NCI-H146 (cell line): ENCODE measurements at places on chromosomes 13 and 19.

- no peak for DNase-seq
Measured at GRCh38 chr13:43551897-43552456, 234.8 kb downstream of the ENOX1 start.

DNA sequence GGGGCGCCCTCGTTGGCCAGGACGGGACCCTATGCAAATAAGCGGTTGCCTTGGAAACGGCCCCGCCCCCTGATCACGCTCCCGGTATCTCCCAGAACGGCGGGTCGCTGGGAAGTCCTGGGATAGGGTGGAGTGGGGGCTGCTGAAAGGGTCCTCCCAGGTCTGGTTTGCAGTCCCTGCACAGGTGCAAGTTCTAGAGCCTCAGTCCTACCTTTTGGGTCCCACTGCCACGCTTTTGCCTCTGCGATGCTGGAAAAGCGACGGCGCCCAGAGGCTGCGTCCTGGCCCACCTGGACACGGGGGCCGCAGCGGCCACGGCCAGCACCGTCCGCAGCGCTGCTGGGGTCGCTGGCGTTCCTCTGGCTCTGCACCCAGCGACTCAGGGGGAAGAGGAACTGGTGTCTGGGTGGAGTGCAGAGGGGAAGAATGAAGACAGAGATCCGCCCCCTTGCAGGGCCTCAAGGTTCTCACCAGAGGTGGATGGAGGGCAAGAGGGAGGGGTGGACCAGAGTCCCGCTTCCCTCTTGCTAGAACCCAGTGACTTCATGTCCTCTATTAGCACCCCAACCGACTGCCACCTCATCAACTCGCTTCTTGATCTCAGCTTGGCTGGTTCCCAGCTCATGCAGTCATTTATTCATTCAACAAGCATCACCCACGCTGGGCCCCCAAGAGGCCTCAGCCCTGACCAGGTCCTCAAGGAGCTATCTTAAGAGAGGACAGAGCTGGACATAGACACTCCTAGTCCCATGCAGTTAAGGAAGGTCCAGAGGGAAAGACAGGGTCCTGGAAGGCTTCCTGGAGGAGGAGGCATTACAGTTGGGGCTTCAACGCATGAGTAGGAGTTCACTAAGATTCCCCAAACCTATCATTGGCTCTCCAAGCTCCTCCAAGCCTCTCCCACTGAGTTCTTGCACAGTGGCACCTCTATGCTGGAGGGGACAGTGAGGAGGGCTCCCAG lies at the start of gene LRRC25:
Gene LRRC25, minus strand, starts transcription at position 381 of the 961 bp plus-strand sequence. CDS start 659 bp downstream, outside the sequence.
- DNase-seq: peak; percentile 29

DNA sequence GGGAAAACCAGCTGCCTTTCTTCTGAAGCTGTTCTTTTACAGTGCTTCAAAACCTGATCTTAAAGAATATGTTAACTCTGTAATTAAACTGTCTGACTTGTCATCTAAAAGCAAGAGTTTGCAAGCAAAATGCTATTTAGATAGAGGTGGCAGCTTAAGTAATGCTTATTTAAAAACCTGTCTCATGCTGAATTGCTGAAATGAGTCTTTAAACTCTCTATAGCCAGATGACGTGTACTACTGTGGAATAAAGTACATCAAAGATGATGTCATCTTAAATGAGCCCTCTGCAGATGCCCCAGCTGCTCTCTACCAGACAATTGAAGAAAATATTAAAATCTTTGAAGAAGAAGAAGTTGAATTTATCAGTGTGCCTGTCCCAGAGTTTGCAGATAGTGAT lies 22.9 kb downstream of the ITM2B start:
- no peak for DNase-seq

- DNase-seq: peak; percentile 94
Measured at GRCh38 chr19:39704181-39705044, at the start of gene LGALS14. Gene LGALS14 (plus strand): TSS chr19:39704481. CDS start chr19:39704529, 48 bp downstream.

DNA sequence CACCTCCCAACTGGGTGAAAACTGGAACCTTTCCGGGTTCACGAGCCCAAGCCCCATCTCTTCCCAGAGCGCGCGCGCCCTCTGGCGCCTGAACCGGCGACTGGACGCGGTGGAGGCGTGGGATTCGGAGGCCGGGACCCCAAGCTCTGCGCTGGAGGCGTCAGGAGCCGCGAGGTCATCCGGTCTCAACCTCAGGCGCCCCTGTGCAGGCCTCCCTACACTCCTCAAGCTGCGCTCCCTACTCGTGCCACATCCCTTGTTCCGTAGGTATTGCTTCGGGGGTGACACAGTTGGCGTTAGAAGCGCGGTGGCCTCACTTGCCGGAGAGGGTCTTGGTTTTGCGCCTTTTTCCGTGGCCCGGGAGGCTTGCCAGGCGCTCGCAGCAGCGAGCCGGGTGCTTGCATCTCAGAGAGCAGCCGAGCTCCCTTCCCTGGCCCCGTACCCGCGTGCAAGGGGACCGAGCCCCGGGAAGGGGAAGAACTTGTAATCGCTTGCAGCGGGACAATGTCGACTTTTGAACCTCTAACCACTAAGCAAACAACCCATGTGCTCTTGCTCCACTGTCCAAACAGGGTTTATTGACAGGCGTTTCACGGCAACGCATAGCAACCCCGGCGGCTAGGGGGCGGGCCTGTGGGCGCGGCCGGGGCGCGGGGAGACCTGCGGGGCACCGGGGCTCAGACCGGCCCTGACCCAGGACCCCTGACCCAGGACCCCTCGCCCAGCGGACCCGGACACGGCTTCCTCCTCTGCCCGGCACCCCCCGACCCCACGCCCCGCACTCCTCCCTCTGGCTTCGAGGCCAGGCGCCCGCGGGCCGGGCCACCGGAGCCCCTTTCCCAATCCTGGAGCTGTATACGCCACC lies 8.5 kb downstream of the CDX2 start:
- DNase-seq: peak; percentile 27

GRCh38 chr19:50931023-50931422 lies 19.8 kb upstream of the KLK4 start:
- no peak for DNase-seq

GRCh38 chr19:2993579-2993978 lies 16.2 kb downstream of the TLE6 start:
- DNase-seq: no peak

DNA sequence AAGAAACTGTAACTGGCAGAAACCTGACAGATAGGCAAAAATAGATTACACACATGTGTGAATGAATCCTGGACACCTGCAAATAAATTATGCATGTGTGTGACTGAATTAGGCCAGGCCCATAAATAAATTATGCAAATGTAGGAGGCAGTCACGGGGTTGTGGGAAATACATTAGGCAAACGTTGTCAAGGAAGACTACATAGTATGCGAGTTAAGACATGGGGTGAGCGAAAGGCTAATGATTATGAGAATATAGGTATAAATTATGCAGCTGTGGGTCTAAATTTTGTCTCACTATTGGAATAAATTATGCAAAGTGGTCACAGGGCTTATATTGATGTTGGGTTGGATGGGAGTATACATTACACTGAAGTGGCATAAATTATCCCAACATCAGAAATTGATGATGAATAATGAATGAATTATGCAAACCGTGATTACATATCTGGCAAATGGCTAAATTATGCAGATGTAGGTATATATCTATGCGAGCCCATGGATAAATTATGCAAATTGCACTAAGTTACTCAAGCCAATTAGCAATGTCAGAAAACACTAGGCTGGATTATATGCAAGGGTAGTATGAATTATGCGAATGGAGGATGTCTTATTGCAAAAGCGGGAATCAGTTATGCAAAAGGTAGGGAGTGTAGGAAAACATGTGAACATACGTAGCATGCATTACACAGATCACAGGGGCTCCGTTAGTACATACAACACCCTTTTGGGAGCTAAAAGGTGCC lies 6.8 kb downstream of the SLC8A2 start:
- no peak for DNase-seq

GRCh38 chr13:20219577-20219976 lies 12.5 kb downstream of the GJB6 start:
- DNase-seq: no peak

- no peak for DNase-seq
Measured at GRCh38 chr19:34904664-34905527, 21.8 kb upstream of the ZNF30 start.

- no peak for DNase-seq
Measured at GRCh38 chr13:26604784-26605545, 47.5 kb downstream of the WASF3 start.

- peak; percentile 29 for DNase-seq
Measured at GRCh38 chr13:66353664-66354063, 876.5 kb downstream of the PCDH9 start.

DNA sequence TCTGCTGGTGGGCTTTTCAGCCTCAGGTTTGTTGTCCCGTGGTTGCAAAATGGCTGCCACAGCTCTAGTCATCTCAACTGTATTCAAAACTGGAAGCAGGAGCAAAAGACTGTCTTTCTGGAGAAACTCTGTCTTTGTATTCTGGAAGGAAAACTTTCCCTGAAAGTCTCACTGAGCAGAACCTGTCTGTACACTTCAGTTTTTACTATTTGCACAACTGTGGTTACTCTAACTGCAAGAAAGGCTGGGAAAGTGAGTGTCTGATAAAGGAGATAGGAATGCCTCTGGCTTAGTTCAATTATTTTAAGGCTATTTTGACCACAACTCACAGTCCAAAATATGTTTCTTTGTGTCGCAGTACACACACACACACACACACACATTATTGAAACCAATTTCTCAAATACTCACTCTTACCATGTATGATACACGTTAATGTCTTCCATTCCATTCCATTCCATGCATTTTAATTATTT lies 49.7 kb upstream of the EHD2 start:
- DNase-seq: no peak
